ENCODE measurements at places on chromosomes 1 and 21.

- no peak for DNase-seq
These were observed 108.6 kb upstream of the CSF3R start for GRCh38 chr1:36591278-36591677.

GRCh38 chr1:221907166-221907932, 165.5 kb upstream of the DUSP10 start:
- DNase-seq = no peak

- DNase-seq = no peak
These were observed 133.9 kb downstream of the PLXNA2 start for GRCh38 chr1:208110296-208110695.

DNA sequence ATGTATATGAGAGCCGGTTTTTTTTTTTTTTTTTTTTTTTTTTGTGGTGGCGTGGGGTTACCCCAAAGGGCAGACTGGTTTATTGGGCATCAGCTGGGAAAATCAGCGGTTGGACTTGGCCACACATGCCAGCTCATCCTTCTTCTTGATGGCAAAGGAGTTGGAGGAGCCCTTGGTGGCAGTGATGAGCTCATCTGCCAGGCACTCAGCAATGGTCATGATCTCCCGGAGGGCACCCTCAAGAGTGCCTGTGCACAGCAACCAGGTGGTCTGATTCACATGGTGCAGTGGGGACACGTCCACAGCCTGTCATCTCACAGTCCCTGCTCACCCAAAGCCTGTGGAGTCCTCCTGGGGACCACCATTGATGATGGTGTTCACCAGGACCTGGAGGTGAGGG, 62.0 kb downstream of the MRPS6 start:
- no peak for DNase-seq

DNA sequence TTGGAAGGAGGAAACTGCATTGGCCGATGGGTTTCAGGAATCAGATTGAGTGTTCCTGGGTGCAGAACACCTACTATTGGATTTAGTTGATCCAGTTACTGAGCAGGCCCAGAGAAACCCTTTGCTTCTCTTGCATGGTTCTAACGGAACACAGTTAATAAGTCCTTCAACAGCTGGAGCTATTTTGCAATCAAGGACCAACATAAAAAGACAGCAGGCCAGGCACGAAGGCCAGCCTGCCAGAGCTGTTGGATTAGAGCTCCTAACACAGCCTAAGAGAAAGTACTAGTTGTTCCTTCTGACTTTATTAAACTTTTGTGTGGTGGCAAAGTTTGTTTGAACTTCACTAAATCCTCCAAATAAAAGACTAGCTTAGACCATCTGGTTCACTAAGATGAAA, 148.0 kb upstream of the LMO4 start:
- no peak for DNase-seq

DNA sequence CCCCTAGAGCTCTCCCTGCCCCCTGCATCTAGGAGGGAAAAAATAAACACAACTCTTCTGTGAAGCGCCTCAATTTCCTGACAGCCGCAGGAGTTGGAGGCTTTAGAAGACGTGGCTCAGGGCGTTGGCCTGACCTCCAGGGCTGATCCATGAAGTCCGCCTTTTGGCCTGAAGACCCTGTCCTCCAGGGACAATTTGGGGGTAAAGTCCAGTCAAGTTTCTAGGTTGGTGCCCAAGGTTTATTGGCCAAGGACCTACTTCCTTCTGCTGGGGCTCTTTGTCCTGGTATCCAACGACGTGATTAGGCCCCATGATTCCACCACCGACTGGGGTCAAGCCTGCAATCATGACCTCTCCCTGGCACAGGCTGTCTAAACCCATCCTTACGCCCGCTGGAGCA, 54.9 kb downstream of the PTPRF start:
- no peak for DNase-seq

All from CD4-positive, alpha-beta T cell treated with Interleukin-15 for 1 hour (primary cell).